ENCODE measurements at places on chromosomes 13 and 19.

DNA sequence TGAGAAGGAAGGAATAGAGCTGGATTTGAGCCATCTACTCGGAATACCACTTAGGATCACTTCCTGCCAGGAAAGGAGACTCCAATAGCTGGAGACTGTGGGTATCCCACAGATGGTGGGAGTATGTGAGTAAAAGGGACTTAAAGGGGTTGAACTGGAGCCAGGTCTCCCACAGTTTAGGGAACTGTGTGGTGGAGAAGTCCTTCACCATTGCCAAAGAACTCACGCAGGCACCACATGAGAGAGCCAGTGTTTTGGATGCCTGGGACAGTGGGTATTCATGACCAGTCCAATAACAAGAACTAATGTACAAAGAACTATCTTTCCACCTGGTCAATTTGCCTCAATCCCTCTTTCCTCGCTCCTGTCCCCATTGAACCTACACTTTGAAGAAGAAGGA is 24.4 kb upstream of the MYCBP2 start:
- no peak for DNase-seq

DNA sequence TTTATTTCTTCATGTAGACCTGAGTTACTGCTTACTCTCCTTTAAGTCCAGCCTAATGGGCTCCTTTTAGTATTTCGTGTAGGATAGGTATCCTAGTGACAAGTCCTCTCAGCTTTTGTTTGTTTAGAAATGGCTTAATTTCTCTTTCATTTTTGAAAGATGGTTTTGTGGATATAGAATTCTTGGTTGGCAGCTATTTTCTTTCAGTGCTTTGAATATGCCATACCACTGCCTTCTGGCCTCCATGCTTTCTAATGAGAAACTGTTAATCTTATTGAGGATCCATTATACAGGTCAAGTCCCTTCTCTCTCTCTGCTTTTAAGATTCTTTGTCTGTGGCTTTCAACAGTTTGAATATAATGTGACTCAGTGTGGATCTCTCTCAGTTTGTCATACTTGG is 46.8 kb upstream of the SACS start:
- no peak for DNase-seq

GRCh38 chr19:38952395-38953165 is 21.8 kb downstream of the MRPS12 start:
- DNase-seq, result no peak

- DNase-seq, result no peak
Observed at GRCh38 chr19:3068071-3068470, 5.8 kb upstream of the TLE5 start.

DNA sequence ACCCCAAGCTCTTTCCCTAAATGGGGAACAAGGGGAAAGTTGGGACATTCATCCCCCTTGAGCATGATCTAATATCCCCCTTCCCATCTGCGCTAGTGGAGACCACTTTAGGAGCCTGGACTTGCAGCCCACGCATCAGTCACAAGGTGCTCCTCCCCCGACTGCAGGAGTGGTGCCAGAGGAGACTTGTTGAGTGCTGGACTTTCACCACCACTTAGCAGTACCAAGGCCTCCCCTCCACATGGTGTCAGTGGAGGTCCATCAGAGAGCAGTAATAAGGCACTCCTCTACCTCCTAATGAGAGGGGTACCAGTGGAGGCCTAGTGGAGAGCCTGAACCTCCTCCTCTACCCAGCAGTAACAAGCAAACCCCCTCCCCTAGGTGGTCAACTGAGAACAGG is 22.5 kb downstream of the CAB39L start:
- DNase-seq, result no peak

DNA sequence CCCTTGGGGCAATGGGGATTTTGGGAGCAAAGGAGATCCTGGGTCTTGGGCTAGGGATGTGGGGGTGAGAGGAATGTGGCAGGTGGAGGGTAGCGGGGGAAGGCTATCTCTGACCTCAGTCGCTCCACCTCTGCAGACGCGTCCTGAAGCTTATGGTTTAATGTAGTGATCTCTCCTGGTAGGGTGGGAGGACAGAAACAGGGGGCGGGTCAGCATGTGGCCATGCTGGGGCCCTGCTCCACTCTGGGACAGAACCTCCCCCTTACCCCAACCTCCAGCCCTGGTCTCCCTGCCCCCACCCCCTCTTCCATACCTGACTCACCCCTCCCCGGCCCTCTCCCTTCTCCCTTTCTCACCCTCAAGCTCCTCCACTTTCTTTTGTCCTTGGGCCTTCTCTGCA is 1.4 kb downstream of the BST2 start:
- no peak for DNase-seq

DNA sequence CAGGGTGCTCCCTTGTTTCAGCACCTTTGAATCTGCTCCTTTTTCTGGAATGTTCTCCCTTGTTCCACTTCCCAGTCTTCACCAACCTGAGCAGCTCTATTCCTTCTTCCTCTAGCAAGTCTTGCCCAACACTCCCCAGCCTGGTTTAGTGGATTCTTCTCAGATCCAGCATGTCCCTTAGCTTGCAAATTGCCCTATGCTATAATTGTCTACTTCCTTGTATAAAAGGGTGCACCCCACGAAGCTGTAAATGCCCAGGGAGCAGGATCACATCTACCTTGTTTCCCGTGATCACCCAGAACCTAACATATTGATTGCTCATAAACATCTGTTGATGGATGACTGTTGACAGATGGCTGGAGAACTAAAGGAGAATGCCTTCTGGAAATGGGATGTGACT is 93.2 kb upstream of the C1QTNF9B start:
- no peak for DNase-seq

- peak; percentile 72 for DNase-seq
Observed at GRCh38 chr19:11587302-11587974, 9.8 kb upstream of the ZNF627 start.

DNA sequence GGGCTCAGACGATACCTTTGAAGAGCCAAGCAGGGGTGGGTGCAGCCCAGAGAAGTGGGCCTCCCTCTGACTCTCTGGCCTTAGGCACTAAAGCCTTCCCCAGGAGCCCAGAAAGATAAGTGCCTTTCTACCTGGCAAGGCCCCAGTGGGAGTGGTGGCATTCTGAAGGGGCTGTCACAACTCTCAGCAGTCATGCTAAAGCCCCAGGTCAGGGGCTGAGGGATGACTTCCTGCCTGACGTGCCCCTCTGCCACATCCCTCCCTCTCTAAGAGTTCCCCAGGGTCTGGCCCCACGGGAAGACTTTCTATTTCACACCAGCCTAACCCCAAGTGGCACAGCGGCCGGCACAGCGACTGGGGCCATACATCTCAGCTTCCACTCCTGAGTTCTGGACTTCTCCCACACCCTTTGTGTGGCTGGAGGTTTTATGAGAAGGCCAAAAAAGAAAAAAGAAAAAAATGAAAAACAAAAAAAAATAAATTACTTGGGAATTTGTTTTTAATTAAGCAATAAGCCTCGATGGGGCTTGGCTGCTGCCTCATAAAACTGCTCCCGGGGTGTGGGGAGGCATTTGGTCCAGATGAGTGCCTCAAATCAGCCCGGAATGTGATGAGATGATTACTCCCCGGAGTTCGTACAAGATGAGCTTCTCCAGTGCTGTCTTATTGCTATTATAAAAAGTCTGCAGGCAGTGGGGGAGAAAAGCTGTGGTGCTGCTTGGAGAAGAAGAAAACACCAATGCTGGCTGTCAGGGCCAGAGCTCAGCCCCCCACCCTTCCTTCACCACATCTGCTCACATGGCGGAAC is 28.5 kb upstream of the PLEKHF1 start:
- DNase-seq, result no peak

DNA sequence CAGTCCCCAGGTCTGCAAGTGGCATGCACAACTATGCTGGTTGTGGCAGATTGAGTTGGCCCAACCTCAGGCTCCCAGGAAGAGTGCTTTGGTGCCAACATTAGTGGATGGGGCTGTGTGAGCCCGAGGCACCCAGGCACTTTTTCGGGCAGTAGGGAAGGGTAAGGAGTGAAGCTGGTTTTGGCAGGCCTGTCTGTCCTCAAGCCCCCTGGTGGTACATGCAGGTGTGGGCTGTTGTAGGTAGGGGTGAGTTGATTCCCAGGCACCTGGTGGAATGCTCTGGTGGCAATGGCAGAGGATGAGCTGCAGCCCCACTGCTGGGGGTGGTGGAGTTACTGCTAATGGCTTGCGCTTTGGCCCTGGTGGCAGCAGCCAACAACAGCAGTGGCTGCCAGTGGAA is 723.7 kb upstream of the SLITRK1 start:
- DNase-seq, result no peak

DNA sequence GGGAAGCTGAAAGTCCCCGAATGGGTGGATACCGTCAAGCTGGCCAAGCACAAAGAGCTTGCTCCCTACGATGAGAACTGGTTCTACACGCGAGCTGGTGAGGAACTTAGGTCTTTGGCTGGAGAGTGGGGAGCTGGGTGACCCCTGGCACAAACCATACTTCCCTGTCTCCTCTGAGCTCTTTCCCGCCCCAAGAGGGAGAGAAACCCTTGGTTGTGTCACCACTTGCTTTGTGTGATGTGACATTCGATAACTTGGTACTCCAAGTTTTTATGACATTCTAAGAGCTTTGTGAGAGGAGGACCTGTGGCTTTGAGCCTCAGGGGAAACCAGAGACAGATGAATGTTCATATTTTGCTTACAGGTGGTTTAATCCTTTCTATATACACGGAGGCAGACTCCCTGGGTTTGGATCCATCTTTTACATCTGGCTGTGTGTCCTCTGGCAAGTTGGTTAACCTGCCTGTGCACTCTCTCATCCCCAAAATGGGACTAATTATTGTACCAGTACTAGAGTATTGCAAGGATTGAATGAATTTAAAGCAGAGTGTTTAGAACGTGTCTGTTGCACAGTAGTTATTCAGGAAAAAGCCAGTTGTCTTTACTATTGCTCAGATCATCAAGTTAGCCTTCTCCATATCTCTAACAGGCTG is 1.2 kb downstream of the RPS19 start:
- no peak for DNase-seq

DNA sequence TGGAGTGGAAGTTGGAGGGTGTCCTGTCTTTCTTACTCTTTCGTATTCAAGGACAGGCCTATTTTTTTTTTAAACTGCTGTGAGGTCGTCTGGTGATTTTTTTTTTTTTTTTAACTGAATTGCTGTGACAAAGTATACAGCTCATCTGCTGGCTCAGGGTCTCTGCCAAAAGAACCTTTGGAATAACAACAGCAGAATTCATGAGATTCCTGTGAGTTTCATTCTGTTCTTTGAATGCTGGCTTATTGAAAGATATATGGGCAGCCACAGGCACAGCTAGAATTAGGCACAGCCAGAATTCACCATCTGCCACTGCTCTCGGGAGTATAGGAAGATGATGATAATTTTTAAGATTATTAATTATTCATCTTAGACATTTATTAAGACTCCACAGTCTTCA is 21.4 kb upstream of the FRY start:
- no peak for DNase-seq

DNA sequence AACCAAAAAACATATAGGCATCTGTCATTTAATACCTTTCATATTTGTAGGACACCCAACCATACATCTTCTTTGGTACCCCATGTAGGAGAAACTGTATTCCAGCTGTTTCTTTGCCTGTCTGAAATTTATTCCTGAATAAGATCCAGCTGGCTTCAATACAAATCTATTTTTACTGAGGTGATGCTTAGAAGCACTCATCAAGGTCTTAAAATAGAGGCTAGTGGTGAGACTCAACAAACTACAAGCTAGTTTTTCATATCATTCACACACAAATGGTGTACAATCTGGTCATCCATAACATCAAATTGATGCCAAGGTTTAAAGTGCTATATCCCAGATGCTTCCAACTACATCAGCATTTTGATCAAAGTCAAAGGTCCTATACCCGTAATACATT is 1071.3 kb upstream of the MIR17HG start:
- DNase-seq, result no peak

GRCh38 chr19:12611361-12611699 is 610 bp downstream of the ZNF791 start:
- DNase-seq, result peak; percentile 86
